ENCODE measurements at places on chromosomes 3 and 15.

DNA sequence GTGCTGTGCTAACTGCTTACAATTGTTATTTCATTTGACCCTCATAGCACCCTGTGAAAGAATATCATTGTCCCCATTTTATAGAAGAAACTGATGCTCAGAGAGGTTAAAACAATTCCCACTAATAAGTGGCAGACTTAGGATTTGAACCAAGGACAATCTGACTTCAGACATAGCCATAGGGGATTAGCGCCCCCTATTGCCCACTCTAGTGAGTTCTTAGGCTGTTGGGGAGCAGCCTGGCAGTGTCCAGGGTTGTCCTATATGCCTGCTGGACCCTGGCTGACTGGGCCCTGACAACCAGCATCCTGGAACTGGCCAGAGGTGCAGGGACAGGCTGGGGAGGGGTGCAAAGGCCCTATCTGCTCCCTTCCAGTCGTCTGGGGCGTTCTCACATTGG lies 15.4 kb downstream of the DPH3 start:
- no peak for DNase-seq

DNA sequence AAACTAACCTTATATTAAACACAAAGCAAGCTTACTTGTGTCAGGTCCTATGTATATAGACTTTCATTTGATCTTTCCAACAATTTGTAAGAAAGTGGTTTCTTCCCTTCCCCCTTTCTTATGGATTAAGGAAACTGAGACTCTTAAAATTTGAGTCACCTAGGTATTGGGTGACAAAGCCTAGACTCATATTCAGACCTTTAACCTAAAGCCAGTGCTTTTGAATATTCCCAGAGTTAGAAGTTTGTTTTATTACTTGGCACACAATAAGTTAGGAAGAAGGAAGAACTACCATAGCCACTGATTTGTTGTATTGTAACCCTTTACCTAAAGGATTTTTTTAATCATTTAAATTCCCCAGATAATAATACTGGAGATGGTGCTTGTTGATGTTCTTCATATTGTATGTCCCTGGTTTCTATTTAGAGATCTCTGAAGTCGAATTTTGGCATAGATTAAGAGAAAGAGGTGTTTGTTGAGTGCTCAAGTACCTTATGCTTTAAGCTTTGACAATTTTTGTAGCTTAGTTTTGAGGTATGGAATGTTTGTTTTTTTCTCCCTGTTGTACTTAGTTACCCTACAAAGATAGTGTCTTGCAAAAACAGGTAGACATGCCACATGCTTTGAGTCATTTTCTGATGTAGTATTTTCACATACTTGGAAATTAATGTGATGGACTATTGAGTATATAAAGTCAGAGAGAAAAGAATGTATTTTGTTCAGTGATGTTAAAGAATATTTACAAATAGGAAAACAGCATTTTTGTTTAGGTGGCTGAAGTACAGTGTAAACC lies 11.2 kb downstream of the TSC22D2 start:
- DNase-seq: no peak

- no peak for DNase-seq
These were observed 20.6 kb downstream of the ACKR2 start for GRCh38 chr3:42829628-42830436.

- DNase-seq: no peak
These were observed 22.5 kb downstream of the GPD1L start for GRCh38 chr3:32128936-32129335.

- DNase-seq: no peak
These were observed 310.6 kb upstream of the PROK2 start for GRCh38 chr3:72095521-72095920.

DNA sequence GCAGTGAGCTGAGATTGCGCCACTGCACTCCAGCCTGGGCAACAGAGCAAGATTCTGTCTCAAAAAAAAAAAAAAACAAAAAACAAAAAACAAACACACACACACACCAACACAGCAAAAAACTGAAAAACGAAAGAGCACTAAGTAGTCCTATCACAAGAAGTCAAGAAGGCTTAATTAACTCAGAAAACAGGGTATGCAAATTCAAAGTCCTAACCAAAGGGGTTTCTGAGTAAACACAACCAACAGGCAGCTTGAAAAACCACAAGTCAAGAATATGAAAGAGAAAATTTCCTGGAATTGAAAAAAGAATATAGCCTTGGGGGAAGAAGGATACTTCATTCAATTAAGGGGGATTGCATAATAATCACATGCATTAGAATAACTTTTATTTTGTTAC lies 37.7 kb upstream of the PARP14 start:
- DNase-seq: no peak

DNA sequence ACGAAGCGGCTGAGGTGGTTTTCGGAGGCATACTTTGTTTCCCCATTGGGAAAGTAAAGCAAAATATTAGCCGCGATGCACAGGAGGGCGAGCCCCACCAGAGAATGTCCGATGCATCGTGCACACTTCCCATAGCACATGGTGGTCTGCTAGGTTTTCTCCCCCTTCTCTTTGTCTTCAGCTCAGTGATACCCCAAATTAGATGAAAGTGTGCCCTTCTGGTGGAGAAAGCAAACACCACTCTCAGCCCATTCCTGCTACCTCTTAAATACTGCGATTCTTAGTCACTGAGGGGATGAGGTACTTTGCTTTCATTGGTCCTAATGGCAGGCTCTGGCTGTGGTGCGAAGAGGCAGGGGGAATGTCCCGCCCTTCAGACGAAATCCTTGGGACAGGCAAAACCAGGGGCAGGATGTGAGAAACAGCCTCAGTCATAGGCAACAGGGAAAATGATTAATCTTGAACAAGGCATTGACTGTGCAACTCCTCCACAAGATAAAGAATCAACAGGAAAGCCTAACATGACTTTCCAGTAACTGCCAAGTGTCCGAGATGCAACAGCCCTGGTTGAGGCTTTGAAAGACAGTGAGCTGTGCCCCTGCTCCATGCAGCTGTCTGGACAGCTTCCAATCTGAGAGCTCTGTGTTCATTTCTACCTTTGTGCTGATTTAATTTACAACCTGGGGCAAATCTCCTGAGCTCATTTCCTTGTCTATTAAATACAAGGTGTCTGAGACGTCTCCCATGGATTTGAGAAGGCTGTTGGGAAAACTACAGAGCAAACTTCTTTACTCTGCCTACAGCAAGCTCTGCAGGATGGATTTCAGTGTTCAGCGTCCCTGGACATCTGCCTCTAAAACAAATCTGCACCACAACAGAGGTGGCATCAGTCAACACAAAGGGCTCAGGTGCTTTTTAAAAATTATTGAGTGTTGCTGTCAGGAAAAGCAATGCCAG lies at the start of gene TM4SF1:
Gene TM4SF1 (minus strand): TSS at position 242 of the 957 bp plus-strand sequence. CDS start 102 bp downstream, at position 140.
- no peak for DNase-seq

- DNase-seq: no peak
These were observed 111.3 kb downstream of the GBE1 start for GRCh38 chr3:81650187-81650586.

- DNase-seq: no peak
These were observed 18.3 kb upstream of the PROK2 start for GRCh38 chr3:71803248-71803647.

GRCh38 chr15:66928101-66928500 lies 137.3 kb upstream of the SMAD3 start:
- no peak for DNase-seq

GRCh38 chr3:10173926-10174435 lies 9.3 kb downstream of the IRAK2 start:
- no peak for DNase-seq

DNA sequence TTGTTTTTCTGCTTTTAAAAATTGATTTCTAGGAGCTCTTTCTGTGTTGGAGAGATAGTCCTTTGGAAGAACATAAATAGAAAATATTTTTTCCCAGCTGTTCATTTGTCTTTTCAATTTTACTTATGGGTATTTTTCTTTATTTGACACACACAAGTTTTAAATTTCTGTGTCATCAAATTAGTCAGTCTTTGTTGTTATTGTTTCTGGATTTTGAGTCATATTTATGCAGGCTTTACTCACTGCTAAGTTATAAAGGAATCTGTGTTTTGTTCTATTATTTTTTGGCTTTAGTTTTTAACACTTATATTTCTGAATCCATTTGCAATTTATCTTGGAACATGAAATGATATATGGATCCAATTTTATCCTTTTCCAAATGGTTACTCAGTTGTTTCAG lies 5.9 kb upstream of the GHSR start:
- DNase-seq: no peak

DNA sequence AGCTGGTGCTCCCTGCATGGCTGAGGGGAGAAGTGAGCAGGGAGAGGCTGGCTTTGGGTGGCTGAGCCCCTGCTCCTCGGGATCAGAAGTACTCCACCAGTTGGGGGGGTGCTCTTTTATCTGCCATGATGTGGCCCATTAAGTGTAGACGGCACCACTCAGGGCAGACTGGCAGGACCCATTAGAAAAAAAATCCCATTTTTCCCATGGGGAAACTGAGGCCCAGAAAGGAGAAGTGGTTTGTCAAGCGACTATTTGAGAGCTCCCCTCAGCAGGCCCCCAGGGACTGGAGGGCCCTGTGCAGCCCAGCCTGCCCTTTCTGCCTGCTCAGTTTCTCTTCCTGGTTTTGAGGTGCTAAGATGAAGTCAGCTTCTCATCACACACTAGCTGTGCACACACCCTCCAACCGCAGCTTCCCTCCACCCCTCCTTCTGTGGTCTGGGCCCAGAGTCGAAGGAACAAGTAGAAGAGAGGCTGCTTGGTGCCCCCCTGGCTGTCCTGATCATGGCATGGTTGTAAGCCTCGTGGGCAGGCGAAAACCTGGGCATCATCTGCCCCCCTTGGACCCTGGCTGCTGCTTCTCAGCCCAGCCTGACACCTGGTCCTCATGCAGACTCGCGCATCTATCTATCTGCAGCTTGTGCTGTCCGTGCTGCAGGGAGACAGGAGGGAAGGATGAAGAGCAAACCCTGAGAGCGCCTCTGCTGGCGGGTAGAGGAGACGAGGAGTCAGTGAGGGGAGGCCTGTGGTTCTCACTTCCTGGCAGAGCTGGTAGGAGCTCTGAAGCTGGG lies 5.6 kb downstream of the CSK start:
- DNase-seq: peak; percentile 77

DNA sequence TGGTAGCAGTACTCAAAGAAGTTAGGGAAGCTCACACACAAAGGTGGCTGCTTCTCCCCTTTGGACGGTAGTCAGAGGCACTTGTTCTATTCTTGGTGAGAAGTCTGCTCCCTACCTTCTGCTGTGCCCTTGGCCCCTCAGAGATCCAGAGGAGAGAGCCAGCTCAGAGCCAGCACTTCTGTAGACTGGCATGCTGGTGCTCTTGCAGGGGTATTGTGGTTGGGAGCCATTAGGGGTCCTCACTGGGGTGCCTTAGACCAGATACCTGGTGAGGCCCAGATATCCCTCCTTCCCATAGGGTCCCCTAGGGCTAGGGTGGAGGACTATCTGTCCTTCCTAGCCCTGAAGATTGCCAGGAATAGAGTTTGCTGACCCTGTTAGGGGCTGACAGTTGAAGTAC lies 140.6 kb downstream of the EEFSEC start:
- no peak for DNase-seq

- no peak for DNase-seq
These were observed 65.9 kb downstream of the BTD start for GRCh38 chr3:15667484-15667883.

- DNase-seq: no peak
These were observed 134.6 kb upstream of the TP63 start for GRCh38 chr3:189496375-189497138.

DNA sequence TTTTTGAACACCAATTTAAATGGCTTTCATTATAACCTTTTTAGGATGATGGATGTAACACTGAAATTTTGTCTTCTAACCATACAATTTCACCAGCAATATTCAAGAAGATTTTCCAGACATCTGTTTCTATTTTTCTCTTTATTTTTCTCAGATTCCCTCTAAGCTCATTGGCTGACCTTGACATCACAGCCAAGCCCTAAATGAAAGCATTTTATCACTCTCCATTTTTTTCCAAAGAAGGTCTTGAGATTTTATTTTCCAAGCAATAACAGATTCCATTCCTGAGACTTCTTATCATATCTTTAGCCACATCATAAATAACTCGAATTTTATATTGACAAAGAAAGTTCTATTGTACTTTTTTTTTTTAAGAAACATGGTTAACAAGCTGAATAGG lies 392.6 kb upstream of the THBS1 start:
- DNase-seq: no peak

- DNase-seq: no peak
These were observed 264.4 kb downstream of the ZPLD1 start for GRCh38 chr3:102699104-102699818.

DNA sequence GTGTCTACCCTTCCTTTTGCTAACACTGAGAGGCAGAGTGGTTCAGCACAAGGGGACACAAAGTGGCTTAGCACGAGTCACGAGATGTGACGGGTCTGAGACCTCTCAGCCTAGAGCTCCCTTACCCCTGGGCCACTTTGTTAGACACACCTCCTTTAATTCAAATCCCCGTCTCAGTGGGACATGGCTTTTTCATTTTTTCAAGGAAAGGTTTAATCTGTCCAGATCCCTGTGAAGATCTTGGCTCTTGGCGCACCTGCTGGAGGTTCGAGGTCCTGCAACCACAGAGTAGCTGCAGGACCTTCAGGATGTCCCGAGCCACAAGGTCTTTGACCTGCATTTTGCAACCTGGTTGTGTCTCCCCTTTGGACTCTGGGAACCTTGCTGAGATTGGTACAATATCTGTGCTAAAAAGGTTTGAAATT lies 52.0 kb downstream of the LPP start:
- DNase-seq: no peak

GRCh38 chr3:110343945-110344344 lies 727.7 kb upstream of the NECTIN3 start:
- no peak for DNase-seq

DNA sequence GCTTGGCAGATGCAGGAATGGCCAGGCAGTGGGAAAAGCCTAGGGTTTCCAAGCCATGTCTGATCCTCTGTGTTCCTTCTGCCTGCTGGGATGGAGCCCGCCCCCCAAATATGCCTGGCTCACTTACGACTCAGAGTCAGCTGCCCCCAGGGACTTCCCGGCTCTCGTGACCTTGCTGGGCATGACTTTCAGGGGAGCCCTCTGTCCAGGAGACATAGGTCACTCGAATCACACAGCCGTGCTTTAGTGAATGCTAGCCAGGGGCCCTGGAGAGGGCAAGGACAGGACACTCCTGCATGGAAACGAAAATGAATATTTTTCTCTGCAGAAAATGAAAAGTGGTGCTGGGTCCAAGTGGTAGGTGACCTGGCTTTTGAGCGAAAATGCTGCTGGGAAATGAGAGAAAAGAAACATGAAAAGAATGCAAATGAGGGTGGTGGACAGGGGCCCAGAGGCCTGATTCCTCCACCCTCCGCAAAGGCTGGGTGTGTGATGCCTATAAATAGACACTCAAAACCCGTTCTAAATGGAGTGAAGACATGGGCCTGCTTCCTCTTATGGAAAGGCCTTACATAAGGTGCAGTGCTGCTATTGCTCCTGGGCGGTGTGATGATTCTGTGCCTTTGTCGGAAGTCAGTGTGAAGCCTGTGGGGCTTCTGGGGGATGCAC lies 107.4 kb downstream of the APBA2 start:
- no peak for DNase-seq

- no peak for DNase-seq
These were observed 107.4 kb downstream of the LRIG1 start for GRCh38 chr3:66393333-66394005.

Measured in activated CD8-positive, alpha-beta memory T cell treated with anti-CD3 and anti-CD28 coated beads for 1 hour (primary cell).